ENCODE measurements at places on chromosomes 2 and 18.

- DNase-seq: no peak
These were observed 40.0 kb downstream of the NPPC start for GRCh38 chr2:231886071-231886681.

- DNase-seq: no peak
These were observed 2.5 kb downstream of the SP3 start for GRCh38 chr2:173962583-173963110.

DNA sequence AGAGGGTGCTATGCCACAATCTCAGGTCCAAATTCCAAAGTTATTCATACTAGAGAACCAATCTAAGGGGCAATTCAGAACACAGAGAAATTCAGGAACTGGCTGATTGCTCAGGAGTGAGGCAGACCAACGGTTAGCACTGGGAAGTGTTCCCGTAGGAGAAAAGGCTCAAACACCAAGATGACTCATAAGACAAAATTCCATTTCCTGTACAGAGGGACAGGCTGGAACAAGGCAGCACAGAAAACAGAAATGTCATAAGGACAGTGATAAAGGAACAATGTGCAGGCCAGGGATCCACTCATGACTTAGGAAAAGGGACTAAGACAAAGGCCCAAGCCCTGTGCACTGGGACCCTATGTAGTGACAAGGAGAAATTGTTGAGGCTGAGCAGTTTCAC lies 54.2 kb downstream of the PDE1A start:
- no peak for DNase-seq

DNA sequence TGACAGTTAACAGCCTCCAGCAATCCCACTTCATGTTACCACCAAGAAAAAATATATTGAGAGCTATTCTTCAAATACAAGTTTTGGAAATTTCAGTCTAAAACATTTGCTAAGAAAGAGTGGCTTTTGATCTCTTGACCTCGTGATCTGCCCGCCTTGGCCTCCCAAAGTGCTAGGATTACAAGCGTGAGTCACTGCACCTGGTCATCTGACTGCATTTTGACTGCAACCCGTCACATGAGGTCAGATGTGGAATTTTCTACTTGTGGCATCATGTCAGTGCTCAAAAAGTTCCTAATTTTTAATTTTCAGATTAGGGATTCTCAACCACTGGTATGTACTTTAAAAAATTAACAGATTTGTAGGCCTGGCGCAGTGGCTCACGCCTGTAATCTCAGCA lies 9.1 kb upstream of the CLK1 start:
- DNase-seq: no peak

GRCh38 chr2:105294046-105294445 lies 35.5 kb downstream of the TGFBRAP1 start:
- no peak for DNase-seq

GRCh38 chr18:53747663-53748160 lies 476.8 kb downstream of the MBD2 start:
- no peak for DNase-seq

DNA sequence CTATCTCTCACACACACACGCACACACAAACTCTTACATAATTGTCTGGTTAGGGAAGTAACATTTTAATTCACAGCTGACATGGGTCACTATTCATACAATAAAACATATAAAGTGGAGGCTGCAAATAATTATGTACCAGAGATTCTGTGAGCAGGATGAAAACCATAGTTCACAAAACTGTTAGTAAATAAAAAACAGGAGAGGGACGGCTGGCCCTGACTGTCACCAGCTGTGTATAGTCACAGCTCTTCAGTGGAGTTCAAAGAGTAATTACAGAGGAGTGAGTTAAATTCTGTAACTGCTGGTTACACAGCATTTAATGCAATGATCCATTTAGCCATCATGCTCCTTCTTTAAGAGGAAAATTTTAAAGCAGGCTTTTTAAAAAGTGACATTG lies 76.9 kb downstream of the NRXN1 start:
- DNase-seq: no peak

GRCh38 chr2:70553584-70554337 lies at the start of gene TGFA:
Gene TGFA, minus strand, starts transcription at chr2:70553826. Its CDS starts 59 bp downstream, at chr2:70553767.
- DNase-seq: peak; percentile 79

DNA sequence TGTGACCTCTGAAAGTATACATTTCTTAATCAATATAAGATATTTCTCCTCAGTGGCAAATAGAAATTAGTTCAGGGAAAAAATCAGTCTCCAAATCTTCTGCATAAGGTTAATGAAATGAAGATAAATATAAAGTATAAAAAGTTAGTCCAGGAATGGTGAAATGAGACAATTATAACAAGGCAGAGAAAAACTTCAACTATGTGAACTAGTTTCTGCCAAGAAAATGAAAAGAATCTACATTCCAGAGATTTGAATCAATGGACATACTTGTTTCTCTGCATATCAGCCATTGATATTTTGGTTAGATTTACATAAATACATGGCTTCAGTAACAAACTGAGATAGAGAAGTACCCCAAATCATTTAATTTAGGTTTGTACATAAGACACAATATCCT lies 249.0 kb downstream of the EXOC6B start:
- no peak for DNase-seq

- no peak for DNase-seq
These were observed 5.2 kb downstream of the FHOD3 start for GRCh38 chr18:36302676-36303075.

DNA sequence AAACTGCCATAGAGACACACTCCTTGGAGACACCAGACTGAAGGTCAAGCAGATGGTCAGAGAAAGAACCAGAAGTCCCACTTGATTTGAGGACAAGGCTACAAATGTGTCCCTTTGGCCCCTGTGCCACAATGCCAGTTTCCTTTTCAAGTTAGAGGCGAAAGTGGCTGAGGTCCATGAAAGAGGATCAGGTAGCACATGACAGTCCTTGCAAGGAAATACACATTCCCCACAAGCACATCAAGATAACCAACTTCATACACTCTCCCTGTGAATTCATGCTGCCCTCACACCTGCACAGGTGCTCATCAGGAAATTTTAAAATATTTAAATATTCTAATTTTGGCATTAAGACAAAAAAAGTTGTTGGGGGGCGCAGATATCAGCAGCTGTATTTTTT lies 218.6 kb downstream of the TCF4 start:
- DNase-seq: no peak

DNA sequence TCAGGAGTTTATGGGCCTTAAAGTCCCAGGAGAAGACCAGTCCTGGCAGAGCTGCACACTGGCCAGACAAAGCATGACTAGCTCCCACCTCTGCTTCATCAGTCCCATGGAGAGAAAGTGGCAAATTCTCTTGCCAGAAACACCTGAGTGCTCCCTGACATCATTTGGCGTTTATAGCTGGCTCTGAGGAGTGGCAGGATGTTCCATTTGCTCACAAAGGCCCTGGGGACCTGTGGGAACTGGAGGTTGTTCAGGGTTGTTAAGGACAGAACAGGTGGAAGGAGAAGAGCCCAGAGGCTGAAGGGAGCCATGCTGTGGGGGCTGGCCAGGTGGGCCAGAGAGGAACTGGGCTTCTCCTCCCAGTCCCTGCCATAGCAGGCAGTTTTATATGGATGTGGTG lies 56.1 kb downstream of the RPL37A start:
- no peak for DNase-seq

DNA sequence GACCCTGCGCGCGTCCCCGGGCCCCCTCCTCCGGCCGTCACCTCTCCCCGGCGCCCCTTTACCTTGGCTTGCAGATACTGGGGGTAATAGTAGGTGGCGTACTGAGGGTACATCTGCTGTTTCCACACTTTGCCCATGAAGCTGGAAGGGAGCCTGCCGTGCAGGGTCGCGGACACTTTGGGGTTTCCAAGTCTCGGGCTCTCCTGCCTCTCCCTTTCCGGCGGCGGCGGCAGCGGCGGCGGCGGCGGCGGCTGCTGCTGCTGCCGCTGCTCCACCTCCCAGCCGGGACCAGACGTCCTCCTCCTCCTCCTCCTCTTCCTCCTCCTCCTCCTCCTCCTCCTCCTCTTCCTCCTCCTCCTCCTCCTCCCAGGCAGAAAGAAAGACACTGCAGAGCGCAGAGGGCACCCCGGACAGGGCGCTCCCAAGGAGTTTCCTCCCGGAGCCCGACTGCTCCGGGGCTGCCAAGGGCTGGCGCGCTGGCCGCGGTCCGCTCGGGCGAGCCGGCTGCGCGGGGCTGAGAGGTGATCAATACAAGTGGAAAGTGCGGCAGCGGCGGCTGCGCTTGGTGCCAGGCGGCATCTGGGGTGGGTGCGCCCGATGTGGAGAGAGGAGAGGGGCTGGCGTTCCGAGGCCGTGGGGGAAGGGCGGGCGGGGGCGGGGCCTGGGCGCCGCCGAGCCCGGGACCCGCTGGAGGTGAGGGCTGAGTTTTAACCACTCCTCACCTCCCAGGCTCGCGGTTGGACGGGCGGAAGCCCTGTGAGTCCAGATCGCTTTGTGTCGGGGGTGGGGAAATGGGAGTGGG lies at the start of gene RBMS1:
RBMS1 (minus strand) TSS at position 581 of the 802 bp plus-strand sequence; CDS start at position 137, 444 bp downstream.
- DNase-seq: peak; percentile 74

DNA sequence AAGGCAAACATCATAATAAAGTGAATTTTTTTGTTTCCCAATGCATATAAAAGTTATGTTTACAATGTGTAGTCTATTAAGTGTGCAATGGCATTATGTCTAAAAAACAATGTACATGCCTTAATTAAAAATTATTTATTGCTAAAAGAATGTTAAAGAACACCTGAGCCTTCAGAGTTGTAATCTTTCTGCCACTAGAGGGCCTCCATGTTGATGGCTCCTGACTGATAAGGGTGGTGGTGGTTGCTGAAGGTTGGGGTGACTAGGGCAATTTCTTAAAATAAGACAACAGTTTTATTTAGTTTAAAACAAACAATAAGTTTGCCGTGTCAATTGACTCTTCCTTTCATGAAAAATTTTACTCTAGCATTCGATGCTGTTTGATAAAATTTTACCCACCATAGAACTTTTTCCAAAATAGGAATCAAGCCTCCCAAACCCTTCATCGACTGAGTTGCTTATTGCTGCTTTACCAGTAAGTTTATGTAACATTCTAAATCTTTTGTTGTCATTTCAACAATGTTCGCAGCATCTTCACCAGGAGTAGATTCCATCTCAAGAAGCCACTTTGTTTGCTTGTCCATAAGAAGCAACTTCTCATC lies 32.3 kb downstream of the MAP3K2 start:
- DNase-seq: peak; percentile 34
